ENCODE measurements at places on chromosomes 6 and 20.

DNA sequence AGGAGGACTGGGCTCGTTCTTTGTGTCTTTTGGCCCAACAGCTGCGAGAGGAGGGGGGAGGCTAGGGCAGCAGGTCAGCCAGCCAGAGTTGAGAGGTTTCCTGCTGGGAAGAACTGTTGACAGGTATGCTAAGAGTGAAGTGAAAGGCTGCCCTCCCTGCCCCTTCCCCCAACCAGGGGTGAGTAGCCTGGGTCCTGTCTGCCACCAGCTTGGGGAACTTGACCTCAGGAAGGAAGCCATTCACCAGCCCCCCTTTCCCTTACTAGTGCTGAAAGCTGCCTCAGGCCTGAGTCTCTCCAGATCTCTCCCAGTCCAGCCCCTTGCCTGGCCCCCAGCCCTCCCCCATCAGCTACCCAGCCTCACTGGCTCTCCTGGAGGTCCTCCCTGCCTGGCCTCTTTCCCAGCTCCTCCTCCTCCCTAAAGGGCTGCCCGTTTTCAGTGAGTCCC is 20.7 kb upstream of the ZNF76 start:
- DNase-seq: peak; percentile 84

DNA sequence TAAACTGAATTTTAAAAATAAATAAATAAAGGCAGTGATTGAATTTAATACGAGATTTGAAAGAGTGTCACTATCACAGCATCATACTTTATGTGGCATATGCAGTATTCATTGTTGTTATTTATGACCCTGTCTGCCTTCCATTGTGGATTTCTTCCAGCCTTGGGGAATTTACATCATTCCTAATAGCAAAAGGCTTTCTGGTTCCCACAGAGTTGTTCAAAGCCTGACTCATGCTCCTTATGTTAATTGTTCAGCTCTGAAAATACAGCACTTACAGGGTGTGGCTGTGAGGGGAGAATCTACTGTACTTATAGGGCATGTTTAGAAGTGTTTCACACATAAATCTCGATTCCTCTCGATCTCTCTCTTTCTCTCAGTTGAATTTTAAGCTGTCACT is 54.4 kb downstream of the JAG1 start:
- no peak for DNase-seq

GRCh38 chr20:40489886-40490285 is 199.2 kb downstream of the MAFB start:
- DNase-seq: no peak

- DNase-seq: no peak
Measured at GRCh38 chr6:96789871-96790270, 47.4 kb downstream of the GPR63 start.

DNA sequence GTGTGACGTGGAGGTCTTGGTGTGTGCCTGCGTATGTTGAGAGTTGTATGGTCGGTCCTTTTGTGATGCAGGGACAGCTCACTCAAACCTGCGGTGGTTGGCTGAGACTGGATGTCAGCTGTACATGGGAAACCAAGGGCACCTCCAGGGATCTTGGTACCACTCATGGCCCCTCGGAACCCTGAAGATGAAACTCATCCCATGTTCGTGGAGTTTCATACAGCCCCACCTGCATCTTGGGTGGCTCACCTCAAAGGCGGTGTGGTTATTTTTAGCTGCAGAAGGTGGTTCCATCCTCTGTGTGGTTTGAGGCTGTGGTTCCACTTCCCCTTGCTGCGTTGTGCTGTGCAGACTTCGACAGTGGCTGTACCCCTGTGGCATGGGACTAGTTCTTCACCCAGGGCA is 52.6 kb upstream of the SLC22A1 start:
- DNase-seq: no peak

GRCh38 chr6:37399131-37399530 is 33.9 kb upstream of the CMTR1 start:
- no peak for DNase-seq

GRCh38 chr20:64156886-64157875 is 7.1 kb upstream of the MYT1 start:
- no peak for DNase-seq

DNA sequence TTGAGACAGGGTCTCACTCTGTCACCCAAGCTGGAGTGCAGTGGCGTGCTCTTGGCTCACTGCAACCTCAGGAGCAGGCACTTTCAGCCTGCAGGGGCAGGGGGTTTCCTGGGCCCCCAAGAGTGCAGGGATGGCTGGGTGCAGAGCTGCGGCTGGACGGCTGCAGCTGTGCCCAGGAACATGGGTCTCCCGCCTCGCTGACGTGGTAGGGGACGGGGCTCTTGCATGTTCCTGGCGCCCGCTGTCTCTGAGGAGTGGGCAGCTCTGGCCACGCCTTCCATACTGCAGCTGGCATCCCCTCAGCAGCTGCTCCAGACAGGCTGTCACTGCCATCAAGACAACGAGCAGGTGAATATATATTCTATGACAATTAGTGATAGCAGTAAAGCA is 2.2 kb upstream of the DEK start:
- no peak for DNase-seq

GRCh38 chr6:13094781-13095425 is 233.4 kb downstream of the TBC1D7 start:
- no peak for DNase-seq

DNA sequence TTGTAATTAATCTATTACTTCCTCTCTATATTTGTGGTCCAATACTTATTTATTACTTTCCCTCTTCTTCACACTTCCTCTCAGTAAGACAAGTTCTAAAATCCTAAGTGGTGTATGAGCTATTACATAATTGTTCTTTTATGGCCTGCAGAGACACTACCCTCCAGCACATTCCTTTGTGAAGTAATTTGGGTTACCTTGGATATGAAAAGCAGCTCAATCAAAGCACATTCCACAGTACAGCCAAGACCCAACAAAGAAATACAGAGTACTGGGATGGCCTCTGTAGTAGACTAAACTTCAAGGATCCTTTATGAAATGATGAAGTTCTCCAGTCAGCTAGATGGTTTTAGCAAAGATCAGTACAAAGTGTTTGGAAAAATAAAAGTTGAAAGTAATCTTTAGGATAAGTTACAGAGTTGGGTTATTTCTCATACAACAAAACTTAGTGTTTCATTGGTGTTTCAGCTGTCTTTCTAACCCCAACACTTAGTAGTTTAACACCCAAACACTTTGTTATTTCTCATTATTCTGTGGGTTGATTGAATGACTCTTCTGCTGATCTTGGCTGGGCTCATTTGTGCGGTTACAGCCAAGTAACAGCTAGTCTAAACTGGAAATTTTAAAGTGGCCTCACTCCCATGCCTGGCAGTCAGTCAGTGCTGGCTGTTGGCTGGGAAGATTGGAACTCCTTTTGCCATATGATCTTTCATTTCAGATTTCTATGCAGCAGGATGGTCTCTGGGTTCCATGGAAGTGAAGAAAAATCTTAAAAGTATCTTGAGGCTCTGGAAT is 161.5 kb upstream of the POU3F2 start:
- DNase-seq: no peak

DNA sequence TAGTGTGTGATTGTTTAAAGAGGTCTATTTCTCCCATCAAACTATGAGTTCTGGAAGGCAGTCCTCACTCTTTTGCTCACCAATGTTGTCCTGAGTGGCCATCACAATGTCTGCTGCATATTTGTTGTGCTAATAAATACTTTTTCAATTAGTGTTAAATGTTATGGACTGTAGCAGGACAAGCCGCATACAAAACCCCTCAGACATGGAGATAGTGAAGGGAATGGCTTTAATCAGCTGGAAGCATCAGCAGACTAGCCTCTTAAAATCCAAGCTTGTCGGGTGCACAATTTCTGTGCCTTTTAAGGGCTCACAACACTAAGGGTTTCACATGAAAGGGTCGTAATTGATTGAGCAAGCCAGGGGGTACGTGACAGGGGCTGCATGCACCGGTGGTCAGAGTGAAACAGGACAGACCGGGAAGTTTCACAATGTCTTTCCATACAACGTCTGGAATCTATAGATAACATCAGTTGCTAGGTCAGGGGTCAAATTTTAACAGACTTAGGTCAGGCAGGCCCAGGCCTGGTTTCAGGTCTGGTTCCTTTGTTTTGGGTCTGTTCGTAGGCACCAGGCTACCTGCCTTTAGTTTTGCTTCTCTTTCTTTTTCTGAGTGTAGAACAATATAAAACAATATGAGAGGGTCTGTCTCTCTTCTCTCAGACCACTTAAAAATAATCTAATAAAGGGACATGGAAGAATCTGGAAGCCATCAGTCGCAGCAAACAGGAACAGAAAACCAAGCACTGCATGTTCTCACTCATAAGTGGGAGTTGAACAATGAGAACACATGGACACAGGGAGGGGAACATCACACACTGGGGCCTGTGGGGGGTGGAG is 327.6 kb upstream of the HTR1E start:
- no peak for DNase-seq

GRCh38 chr6:2116496-2116895 is 128.9 kb downstream of the GMDS start:
- no peak for DNase-seq

- no peak for DNase-seq
Measured at GRCh38 chr6:120556491-120556890, 777.8 kb downstream of the TBC1D32 start.

DNA sequence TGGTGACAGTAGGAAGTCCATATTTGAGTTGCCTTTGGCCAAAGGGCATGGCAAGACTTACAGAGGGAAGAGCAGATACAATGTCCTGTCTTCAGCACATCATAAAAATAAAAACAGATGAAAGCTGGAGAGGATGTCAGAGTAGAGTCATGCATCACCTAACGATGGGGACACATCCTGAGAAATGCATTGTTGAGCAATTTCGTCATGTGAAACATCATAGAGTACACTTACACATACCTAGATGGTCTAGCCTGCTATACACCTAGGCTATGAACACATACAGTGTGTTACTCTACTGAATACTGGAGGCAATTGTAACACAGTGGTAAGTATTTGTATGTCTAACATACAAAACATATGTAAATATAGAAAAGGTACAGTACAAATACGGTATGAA is 75.6 kb downstream of the VEGFA start:
- no peak for DNase-seq

GRCh38 chr20:35271073-35271882 is 6.6 kb downstream of the MMP24OS start:
- peak; percentile 44 for DNase-seq

GRCh38 chr20:751761-752160 is 16.5 kb downstream of the SLC52A3 start:
- DNase-seq: no peak

GRCh38 chr6:143971482-143972205 is 36.4 kb downstream of the PLAGL1 start:
- DNase-seq: no peak

- peak; percentile 57 for DNase-seq
Measured at GRCh38 chr20:53608456-53609452, 15.1 kb upstream of the ZNF217 start.

DNA sequence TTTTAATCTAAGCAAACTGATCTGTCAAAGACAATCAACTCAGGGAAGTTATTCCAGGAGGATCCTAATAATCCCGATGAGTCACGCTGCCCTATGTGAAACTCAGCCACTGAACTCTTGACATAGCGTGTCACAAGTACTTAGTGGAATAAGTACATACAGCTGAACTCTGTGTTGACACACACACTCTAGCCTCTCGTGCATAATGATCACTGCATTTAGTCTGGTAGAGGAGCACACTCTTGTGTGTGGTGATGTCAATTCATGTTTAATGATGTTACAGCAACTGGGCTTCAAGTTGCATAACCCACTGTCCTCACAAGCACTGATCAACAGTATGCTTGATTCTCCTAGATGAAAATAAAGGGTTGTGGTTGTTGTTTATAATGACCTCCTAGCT is 148.3 kb downstream of the HACE1 start:
- DNase-seq: no peak

GRCh38 chr20:63032026-63032800 is 25.4 kb upstream of the BHLHE23 start:
- no peak for DNase-seq

Data from H9 (cell line).